Activated T-cell treated with anti-CD3 and anti-CD28 coated beads for 4 hours (primary cell): ENCODE measurements at places on chromosomes 3 and 15.

GRCh38 chr3:24494618-24495325 lies at the start of gene THRB:
THRB (minus strand) TSS chr3:24494850.
- DNase-seq = no peak

DNA sequence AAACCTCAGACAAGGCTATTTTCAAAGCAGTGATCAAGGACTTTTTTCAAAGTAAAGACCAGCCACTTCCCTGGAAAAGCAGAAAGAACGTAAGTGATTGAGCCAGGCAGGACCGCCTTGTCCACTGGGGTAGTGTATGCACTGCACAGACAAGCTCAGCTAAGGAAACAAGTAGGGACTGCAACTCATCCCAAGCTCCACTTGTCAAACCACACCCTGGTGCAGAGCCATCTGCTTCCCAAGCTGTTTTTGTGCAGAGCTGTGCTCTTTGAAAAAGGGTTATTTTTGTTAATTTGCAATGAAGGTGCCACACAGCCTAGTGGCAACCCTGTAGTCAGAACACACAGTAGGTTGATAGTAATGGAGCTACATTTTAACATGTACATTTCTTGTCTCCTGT lies 193.3 kb downstream of the ADAMTS9 start:
- no peak for DNase-seq

DNA sequence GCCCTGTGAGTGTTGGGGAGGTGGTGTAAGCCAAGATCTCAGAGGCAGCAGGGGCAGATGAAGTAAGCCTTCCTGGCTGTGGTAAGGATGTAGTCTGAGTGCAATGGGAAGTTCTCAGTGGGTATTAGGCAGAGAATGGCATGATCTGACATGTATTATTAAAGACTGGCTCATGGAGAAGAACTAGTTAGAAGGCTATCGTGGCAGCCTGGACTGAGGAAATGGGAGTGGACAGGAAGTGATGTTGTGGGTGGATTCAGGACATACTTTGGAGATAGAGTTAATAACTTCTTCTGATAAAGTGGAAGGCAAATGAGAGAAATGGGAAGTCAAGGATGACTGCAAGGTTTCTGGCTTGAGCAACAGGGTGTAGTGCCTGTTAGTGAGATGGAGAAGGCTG lies 250.9 kb upstream of the CFAP20DC start:
- DNase-seq = no peak

DNA sequence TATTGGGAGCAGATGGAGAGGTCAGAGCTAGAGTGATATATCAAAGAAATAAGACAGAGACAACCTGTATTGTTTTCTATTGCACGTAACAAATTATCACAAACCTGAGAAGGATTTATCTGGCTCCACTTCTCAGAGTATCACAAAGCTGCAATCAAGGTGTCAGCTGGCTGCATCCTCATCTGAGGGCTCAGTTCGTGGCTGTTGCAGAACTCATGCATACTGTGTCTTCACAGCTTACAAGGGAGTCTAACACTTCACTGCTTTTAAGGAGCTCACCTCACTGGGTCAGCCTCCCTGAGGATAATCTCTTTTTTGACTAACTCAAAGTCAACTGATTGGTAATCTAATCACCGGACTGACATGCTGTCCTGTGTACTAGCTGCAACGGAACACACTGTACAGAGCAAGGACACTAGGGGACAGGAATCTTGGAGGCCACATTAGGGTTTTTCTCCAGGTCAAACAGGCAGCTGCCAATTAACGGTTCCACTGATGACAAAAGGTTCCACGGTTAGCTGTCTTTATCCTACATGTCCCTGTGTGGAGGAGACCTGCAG lies 1006.8 kb upstream of the SEMA6D start:
- DNase-seq = no peak

GRCh38 chr3:134314588-134315285 lies 59.5 kb downstream of the AMOTL2 start:
- DNase-seq = no peak

DNA sequence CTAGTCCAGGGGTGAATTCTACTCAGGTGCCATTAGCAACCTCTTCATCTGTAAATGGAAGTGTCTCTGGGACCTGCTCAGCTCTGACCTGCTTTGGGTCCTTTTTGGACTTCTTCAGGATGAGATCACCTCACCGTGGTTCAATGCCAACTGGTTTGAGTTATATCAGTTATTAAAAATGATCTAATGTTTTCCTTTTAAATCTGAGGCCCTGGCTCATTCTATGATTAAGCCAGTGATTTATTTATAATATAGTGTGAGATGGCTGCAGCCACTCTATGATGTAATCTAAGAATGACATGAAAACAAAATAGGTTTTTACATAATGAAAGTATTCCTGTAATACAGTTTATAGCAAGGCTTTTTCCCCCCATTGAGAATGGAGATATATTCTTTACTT lies 79.4 kb downstream of the LPP start:
- no peak for DNase-seq

DNA sequence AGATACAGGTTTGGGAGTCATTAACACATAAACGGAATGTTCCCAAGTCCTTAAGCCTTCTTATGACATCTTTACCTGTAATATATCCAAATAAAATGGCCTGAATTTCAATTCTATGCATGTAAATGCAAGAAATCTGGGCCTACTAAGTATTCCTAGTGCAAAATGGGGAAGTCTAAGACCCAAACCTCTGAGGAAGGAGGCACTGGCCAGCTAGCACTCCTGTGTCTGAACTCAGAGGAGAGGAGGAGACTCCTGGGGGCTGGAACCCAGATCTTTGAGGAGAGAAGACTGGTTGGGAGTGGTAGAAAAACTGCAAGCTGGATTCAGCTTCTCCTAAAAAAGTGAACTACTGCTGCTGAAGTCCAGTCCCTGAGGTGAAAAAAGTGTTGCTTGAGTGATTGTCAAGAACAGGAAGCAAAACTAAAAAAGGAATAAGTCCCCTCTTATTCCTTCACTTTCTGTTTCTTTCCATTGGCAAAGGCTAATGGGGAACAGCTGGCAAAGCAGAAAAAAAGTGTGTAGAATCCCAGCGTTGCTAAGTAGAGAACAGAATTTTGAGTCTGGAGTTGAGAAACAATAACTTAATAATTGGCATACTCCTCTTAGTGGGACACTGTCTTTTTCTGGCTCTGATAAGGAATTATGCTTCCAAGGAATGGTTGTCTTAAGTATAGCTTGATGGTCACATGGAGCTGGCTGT lies 54.8 kb upstream of the ATP2C1 start:
- DNase-seq = no peak

DNA sequence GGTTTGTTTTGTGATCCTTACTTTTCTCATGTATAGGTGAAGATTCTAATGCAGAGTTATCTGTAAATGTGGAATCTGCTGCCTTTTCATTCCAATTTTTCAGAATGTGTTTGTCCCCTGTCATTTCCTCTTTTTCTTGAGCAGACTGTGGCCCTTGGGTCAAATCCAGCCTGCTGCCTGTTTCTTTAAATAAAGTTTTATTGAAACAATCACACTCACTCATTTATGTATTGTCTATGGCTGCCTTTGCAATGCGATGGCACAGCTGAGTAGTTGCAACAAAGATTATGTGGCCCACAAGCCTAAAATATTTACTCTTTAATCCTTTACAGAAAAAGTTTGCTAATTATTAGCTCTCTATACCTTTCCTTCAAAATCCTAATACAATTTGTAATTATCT lies 116.3 kb upstream of the NPHP3 start:
- no peak for DNase-seq

DNA sequence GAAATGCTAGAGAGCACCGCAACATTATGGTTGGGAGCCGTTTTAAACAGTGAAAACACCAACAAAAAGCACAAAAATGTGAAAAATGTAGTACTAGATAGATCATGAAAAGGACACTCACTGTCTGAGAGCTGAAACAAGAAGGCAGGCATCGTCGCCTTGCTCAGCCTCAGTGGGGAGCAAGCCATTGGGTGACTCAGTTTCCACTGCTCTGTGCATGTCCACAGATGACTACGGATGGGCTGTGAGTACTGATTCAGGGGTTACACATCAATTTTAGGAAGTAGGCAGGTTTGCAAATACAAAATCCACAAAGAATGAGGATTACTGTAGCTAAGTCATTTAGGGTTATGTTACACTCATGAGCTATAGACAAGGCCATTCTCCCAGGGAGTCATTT lies 10.8 kb downstream of the NOX5 start:
- DNase-seq = no peak

GRCh38 chr3:187286467-187287059 lies 5.0 kb downstream of the MASP1 start:
- no peak for DNase-seq

GRCh38 chr3:167839460-167840134 lies 104.1 kb downstream of the SERPINI1 start:
- no peak for DNase-seq

DNA sequence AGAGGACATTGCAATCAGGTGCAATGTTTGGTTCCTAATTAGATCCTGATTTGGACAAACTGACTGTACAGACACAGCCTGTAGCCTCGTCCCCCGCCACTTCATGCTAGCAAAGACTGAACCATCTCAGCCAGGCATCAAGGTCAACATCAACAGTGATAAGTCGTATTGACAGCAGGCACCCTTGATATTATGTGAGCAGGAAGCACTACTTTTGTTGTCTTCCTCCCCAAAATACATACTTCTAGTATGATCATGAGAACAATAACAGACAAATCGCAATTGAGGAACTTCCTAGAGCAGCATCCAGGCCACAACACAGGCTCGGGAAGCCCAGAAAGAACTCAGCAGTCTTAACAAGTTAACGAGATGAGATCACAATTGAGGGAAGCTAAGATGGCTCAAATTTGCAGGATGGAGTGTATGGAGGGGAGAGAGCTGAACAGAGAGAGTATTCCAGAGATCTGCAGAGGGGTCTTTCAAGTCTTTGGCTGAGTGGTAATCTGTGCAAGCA lies 20.4 kb downstream of the TGM5 start:
- DNase-seq = no peak

- DNase-seq = no peak
These were observed 40.6 kb upstream of the TNFAIP8L3 start for GRCh38 chr15:51135276-51135675.

DNA sequence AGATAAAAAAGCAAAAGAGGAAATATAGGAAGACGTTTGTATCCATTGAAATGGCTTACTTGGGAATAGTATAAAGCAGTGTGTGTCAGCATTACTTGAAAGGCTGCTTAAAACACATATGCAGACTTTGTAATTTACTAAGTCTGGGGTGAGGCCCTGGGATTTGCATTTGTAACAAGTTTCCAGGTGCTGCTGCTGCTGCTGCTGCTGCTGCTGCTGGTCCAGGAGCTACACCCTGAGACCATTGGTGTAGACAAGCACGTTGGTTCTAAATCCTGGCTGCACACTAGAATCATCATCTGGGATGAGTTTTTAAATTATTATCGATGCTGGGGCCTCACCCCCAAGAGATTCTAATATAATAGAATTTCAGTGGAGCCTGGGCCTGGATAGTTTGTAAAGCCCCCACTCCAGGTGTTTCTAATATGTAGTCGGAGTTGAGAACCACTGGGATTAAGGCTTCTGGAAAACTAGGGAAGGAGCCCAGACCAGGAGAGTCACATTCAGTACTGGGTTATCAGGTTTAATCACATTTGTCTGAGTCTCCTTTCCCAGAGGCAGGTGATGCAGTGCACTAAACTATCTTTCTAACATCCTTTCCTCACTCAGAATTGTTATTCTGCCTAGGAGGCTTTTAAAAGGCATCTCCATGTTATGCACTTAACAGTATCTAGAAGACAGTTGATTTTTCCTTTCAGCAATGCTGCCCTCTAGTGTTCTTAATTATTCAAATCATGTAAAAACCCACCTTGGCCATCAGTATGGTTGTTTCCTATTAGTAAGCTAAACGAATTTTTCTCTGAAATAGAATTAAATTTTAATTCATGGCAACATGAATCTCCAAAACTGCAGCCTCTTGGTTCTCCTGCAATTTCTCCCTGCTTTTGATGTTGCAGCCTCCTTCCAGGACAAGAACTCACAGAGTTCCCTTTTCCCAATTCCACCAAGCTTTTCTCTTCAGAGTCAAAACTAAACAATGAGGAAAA lies 45.4 kb downstream of the SSR3 start:
- DNase-seq = no peak

DNA sequence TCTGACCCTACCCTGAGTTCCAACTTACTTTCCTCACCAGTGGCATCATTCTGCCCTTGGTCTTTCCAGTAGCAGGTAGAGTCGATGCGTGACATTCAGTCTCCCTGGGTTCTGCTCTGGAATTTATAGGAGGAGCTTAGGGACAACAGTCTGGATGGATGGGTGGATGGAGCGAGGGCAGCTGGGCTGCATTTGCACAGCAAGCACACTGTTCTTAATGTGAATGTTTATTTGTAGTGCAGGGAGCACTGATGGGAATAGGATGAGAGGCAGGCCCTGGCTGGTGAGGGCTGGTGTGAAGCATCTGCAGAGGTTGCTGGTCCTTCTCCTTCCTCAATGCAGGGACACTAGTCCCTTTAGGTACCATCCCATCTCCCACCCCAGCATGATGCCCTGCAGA lies 176.2 kb downstream of the EPHB1 start:
- DNase-seq = no peak

DNA sequence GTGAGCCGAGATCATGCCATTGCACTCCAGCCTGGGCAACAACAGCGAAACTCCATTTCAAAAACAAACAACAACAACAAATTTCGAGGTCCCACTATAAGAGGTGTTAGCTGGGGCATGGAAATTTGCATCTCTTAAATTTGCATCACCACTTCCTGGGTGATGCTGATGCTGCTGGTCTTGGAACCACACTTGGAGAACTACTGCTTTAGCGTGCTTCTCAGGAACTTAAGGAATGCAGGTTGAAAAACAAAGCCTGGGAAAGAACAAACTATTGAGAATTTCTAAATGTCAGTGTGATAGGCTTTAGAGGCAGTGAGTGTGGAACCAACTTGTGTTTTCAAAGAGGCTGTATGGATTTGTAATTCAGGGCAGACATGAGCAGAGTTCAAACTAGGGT lies 858.4 kb upstream of the ARPP21 start:
- no peak for DNase-seq

GRCh38 chr3:13746385-13746784 lies 133.5 kb downstream of the WNT7A start:
- no peak for DNase-seq

DNA sequence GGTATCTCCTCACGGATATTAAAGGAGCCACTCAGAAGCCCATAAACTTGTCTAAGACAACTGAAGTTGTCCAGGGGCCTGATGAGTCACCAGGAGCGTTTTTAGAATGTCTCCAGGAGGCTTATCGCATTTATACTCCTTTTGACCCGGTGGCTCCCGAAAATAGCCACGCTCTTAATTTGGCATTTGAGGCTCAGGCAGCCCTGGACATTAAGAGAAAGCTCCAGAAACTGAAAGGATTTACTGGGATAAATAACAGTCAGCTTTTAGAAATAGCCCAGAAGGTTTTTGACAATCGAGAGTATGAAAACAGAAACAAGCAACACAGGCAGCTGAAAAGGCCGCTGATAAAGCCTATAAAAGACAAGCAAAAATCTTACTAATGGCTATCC lies 4.1 kb downstream of the DET1 start:
- no peak for DNase-seq

- no peak for DNase-seq
These were observed 466.9 kb upstream of the ROBO1 start for GRCh38 chr3:80234706-80235105.

- no peak for DNase-seq
These were observed 34.0 kb upstream of the SH3GL3 start for GRCh38 chr15:83413054-83413719.
